ENCODE measurements at places on chromosomes 16 and 17.
A peak's percentile ranks its signal among the peaks of the same experiment; 100 is the strongest.

- DNase-seq, result no peak
These were observed 28.7 kb downstream of the COX4I1 start for GRCh38 chr16:85828166-85828565.

DNA sequence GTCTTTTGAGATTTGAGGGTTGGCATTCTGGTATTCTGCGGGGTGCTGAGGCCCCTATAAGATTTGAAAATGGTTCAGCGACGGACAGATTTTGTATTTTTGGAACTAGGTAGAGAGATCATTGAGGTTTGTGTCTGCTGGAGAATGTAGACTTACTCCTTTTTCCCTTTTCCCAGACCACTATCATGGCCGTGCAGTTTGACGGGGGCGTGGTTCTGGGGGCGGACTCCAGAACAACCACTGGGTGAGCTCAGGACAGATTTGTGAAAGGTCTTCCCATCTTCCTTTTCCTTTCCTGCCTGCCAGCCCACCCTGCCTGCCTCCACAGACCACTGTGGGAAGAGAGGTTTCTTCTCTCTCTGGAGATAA lies 572 bp downstream of the PSMB6 start:
- DNase-seq, result peak; percentile 72

DNA sequence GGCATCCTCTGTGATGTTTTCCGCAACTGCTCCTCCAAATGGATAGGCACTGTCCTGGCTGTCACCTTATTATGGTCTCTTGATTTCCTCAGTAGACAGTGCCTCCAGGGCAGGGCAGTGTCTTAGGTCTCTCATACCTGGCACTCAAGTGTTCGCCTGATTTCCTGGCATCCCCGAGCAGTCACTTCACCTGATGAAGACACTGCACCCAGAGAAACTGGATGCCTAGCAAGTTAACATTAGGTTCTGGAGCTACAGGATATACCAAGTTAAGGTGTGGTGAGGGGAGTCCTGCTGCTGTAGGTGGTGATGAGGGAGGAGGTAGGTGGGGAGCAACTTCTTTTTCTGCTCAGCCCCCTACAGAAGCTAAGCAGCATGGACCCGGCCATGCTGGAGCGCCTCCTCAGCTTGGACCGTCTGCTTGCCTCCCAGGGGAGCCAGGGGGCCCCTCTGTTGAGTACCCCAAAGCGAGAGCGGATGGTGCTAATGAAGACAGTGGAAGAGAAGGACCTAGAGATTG lies 3.9 kb upstream of the MAZ start:
- DNase-seq, result no peak

GRCh38 chr17:48631693-48632578 lies 5.8 kb upstream of the HOXB9 start:
- peak; percentile 30 for DNase-seq

- no peak for DNase-seq
These were observed 45.2 kb upstream of the CHMP6 start for GRCh38 chr17:80946449-80946848.

- no peak for DNase-seq
These were observed 2.7 kb upstream of the NFE2L1 start for GRCh38 chr17:48045316-48046001.

DNA sequence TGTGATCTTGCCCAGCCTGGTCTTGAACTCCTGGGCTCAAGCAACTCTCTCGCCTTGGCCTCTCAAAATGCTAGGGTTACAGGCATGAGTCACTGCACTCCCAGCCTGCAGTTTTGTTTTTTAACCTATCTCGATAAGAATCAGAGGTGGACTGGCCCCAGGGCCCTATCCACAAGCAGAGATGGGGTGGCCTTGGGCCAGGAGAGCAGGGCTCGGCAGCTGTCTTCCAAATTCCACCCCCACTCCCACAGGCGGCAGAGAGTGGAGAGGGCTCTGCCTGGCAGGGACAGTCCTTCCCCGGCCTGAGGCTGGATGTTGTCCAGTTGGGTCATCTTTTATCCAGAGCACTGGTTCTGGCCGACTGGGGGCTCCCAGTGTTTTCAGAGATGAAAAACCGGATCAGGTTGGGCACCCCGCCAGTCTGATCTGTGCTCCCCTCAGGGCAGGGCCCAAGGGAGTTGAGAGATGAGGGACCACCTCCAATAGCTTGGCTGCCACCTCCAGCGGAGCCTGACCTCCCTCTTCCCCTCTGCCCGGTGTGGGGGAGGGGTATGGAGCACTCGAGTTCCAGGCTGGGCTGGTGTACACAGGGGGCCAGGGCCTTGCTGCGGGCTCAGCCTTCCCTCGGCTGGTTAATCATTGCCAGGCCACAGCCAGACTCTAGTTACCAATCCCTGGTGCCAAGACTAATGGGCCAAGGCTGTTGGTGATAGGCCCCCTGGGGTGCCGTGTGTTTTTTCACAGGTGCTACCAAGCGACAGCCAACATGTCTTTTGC lies 30.3 kb upstream of the MYO15B start:
- DNase-seq, result no peak

- peak; percentile 71 for DNase-seq
These were observed 1.9 kb downstream of the CLEC16A start for GRCh38 chr16:10946308-10946707.

GRCh38 chr17:21304091-21304490 lies 19.6 kb downstream of the MAP2K3 start:
- DNase-seq, result no peak
